ENCODE measurements at places on chromosomes 12 and 14. TPM values are rescaled to one million over a fixed set of nuclear protein-coding genes. Genes with fewer than 3 reads are reported as not detected.

Gene GPRC5D
- 0.84 TPM for total RNA-seq

- no peak for DNase-seq
Measured at GRCh38 chr14:101476916-101477553, 84.3 kb upstream of the DIO3 start.

DNA sequence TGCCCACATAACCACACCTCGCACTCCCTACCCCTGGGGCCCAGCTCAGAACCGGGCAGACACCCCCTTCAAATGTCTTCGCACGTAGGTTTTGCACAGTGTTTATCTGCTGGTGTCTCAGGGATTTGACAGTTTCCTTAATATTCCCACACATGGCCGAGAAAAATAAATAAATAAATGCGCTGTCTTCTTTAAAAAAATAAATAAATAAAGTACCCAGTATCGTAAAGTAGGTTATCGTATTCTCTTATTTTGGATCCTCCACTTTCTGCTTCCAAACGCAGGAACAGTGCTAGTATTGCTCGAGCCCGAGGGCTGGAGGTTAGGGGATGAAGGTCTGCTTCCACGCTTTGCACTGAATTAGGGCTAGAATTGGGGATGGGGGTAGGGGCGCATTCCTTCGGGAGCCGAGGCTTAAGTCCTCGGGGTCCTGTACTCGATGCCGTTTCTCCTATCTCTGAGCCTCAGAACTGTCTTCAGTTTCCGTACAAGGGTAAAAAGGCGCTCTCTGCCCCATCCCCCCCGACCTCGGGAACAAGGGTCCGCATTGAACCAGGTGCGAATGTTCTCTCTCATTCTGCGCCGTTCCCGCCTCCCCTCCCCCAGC is 710 bp upstream of the FOS start:
- DNase-seq, result no peak

Gene SOAT2
- total RNA-seq, result not detected

DNA sequence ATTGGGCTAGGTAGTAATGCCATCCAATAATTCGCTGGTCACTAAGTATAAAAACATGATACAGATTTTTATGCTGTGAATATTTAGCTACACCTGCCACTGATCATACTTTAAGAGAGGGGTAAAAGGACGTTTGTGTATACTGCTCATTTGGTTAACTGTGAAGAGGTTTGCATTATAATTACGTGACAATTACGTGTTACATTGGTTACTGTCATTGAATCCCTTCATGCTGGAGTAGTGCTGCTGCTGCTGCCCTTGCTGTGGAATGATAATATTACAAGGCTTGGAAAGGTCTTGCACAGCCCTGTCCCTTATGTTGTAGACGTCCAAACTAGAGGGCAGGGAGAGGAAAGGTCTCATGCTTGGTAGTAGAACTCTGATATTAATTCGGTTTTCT is 312.2 kb upstream of the ATP2B1 start:
- no peak for DNase-seq

DNA sequence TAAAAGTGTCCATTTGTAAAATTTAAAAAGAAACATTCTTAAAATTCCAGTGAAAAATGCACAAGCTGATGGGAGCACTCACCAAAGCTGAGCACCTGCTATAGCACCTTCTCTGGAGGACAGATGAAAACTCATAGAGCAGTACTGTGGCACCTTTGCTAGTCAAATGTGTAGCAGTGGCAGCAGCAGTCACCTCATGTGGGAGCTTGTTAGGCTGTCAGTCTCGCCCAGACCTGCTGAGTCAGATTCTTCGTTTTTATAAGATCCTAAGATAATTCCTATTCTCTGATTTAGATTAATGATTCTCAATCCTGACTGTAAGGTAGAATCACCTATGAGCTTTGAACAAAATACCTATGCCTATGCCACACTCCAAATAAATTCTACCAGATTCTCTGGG is 325.8 kb downstream of the RPL10L start:
- no peak for DNase-seq

DNA sequence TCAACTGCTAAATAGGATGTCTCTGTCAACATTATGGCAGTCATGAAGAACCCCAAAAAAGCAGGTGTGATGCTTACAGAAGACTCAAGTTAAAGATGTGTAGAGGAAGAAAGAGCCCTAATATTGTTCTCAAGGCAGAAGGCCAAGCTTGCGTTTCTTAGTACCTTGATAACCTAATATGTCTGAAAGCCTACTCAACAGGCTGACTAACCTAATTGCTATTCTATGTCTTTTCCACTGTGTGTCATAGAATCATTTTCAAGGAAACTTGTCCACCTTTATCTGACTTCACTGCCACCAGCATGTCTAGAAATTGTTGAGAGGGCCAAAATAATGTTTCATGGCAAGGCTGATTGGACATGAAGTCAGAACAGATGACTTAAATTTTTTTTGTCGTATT is 373.2 kb downstream of the BTG1 start:
- no peak for DNase-seq

DNA sequence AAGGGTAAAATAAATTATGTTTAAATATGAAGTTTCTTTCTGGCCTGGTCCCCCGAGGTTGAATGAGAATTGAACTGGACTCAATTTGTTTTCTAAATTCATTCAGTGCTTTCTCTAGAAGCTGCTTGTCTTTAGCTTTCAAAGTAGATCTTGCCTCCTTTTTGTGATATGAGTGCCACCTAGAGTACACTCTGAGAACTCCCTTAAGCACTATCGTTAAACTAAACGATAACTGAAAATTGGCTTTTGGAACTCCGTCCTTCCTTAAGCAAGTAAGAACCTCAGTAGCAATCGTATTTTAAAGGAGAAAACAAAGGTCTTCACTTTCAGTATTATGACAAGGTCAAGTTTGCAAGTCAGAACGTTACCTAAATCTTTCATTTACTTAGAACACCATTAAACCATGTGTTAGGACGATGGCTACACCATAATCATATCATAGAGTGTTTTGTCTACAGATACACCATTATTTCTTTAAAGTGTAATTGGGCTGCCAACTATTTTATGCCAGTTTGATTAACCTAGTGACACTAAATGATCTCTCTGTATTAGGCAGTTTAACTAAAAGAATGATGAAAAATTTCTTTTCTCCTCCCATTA is 364.8 kb downstream of the SNAPC1 start:
- no peak for DNase-seq

Gene DIO2
- total RNA-seq, result 17.8 TPM

Gene GPR84
- total RNA-seq, result not detected

- no peak for DNase-seq
Measured at GRCh38 chr12:132071830-132072384, 72.2 kb downstream of the DDX51 start.

GRCh38 chr12:51521554-51522276 is 69.3 kb upstream of the SCN8A start:
- DNase-seq, result no peak

DNA sequence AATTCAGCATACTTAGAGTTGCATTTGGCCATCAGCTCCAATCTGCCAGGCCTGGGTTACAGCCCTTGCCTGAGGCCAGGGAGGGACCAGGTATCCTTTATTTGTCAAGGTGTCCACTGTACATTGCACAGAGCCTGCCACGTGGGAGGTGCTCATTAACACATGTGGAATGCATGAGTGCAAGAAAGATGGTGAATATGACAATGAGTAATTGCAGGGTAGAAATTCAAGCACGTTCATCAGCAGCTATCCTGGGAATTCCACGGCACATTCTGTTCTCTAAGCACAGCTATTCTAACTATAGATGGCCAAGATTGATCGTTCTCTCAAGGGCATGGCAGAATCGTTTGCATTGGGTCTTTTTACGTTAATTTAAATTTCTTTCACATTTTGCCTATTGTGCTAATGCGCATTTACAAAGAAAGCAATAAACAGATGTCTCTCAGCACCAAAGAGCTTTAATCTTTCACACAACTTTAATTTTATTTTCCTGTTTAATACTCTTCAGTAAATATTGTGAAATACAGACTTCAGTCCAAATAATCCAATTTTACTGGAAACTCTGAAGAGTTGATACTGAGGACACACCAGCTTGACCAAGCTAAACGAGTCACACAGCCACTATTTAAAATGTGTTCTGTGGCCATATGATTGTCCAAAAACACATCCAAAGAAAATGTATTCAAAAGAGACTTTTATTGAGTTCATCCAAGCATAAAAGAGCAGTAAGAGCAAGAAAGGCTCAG is 1025.7 kb upstream of the TMEM132C start:
- no peak for DNase-seq

DNA sequence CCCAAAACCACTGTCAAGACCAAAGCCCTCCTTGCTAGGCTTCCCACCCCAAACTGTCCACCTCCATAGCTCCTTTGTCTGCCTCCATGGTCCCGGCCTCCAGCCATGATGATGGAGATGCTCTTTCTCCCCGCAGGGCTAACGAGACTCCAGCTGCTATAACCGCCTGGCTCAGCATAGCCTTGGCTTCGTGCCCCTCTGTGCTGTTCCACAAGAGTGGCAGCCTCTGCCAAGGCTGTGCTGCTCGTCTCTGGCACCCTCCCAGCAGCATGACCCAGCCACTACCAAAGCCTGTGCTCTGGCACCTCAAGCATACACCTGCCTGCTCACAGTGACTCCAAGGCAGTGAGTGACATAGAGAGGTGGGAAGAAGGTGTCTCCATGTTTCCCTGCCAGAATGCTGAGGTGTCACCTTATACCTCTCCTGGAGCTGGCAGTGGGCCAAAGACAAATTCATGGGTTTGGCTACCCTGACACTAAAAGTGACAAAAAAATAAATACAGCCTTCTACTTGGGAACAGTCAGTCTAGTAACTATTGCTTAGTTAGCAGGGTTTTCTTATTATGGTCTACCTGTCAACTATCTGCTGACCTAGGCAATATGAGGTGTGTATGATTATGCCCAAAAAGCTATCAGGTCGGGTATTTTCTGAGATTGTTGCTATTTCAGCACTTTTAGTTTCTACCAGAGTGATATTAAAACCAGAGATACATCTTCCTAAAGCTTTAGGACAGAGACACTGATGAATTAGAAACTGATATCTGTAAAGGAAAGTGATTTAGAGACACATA is 16.1 kb upstream of the KRT73 start:
- DNase-seq, result no peak

GRCh38 chr14:53365486-53366130 is 212.5 kb upstream of the DDHD1 start:
- DNase-seq, result no peak

- DNase-seq, result no peak
Measured at GRCh38 chr12:95358111-95359083, 115.6 kb upstream of the METAP2 start.

All from esophagus muscularis mucosa (tissue), 4 donors.